ENCODE measurements at places on chromosomes 1 and 21. TPM values are rescaled to one million over a fixed set of nuclear protein-coding genes. Genes with fewer than 3 reads are reported as not detected.

GRCh38 chr1:168910403-168910802 is 181.4 kb upstream of the DPT start:
- H3K4me3 ChIP-seq = no peak overlapping the region
- H3K27ac ChIP-seq = no peak overlapping the region
- H3K36me3 ChIP-seq = no peaks in the 10 kb centered on the region
- H3K4me1 ChIP-seq = no peaks in the 10 kb centered on the region
- DNase-seq = no peak

- peaks cover 70% of the 10 kb centered on the region for H3K4me1 ChIP-seq
- H3K4me3 ChIP-seq = no peak overlapping the region
- peaks cover 3% of the 10 kb centered on the region for H3K36me3 ChIP-seq
- DNase-seq = no peak
Observed at GRCh38 chr21:33978585-33978984, 63.0 kb upstream of the ATP5PO start.

DNA sequence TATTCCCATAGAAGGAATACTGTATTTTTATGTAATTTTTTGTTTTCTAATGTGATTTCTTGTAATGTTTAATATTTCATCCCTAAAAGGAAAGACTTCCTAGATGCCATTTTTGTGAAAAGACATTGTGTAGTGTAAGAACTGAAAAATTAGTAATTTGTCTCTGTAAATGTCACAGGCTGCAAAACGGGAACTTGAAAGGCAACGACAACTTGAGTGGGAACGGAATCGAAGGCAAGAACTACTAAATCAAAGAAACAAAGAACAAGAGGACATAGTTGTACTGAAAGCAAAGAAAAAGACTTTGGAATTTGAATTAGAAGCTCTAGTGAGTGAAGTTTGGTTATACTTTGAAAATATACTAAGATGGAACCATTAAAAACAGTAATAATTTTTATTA is 132.2 kb downstream of the ITSN1 start:
- no peak for DNase-seq
- H3K27me3 ChIP-seq = no peaks in the 10 kb centered on the region
- H3K4me1 ChIP-seq = no peaks in the 10 kb centered on the region
- peaks cover 7% of the 10 kb centered on the region for H3K36me3 ChIP-seq
- no peak overlapping the region for H3K4me3 ChIP-seq

GRCh38 chr21:20997636-20998455 is at the start of gene NCAM2:
Gene NCAM2 (plus strand): TSS chr21:20998409.
- no peak within 1 kb of the TSS for H3K27ac ChIP-seq
- H3K4me3 ChIP-seq = peak within 1 kb of the TSS; percentile 57
- H3K4me1 ChIP-seq = peaks cover 13% of the 10 kb centered on the region
- no peaks in the 10 kb centered on the region for H3K36me3 ChIP-seq
- DNase-seq = peak; percentile 61

DNA sequence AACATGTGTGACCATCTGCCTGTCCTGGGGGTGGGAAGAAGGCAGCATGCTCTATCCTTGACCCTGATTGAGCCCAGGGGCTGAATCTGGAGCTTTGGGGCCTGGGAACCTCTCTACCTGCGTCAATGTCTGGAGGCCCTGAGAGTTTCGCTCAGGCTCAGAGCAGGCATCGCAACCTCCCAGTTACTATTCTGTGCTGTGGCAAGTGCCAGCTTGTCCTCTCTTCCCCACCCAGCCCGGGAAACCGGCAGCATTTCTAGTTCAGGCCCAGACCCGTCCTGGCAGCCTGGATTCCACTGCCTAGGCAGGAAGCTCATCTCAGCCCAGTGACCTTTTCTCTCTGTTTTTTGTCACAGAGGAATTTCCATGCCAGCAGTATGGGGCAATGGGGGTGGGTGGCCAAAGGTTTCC is 10.0 kb upstream of the IRF6 start:
- H3K36me3 ChIP-seq = no peaks in the 10 kb centered on the region
- peaks cover 10% of the 10 kb centered on the region for H3K27me3 ChIP-seq
- H3K4me1 ChIP-seq = peaks cover 12% of the 10 kb centered on the region
- H3K4me3 ChIP-seq = no peak overlapping the region
- H3K27ac ChIP-seq = no peak overlapping the region
- no peak for DNase-seq

- H3K4me1 ChIP-seq = peaks cover 16% of the 10 kb centered on the region
- no peak overlapping the region for H3K27ac ChIP-seq
- DNase-seq = no peak
- H3K27me3 ChIP-seq = no peaks in the 10 kb centered on the region
- no peak overlapping the region for H3K4me3 ChIP-seq
Observed at GRCh38 chr1:235702412-235702811, 52.8 kb upstream of the GNG4 start.

The TAGLN2 gene
- 475 TPM for total RNA-seq

The PTGER3 gene
- not detected for total RNA-seq

Measured in activated CD8-positive, alpha-beta T cell treated with anti-CD3 and anti-CD28 coated beads for 36 hours (primary cell).